Activated T-cell treated with anti-CD3 and anti-CD28 coated beads, Interleukin-2, amount 50 U/mL, for 48 hours (primary cell): ENCODE measurements at places on chromosomes 1 and 21.

GRCh38 chr21:31130821-31131220 is 92.5 kb upstream of the KRTAP19-8 start:
- no peak for DNase-seq

- DNase-seq, result no peak
These were observed 15.3 kb downstream of the GORAB start for GRCh38 chr1:170547255-170547654.

DNA sequence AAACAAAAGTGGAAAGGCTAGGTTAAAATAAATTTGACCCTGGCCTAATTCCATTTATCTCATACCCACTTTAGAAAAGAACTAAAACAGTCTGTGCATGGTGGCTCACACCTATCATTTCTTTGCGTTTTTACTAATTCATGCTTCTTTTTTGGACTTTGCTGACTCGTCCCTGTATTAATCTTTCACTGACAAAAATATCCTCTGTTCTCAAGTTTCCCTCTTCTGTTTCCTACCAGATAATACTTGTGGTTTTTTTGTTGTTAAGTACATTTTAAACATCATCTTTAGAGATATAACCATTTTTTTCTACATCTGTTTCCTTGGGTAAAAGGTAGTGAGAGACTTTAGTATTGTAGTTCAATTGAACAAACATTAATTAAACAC is 11.5 kb downstream of the CNST start:
- no peak for DNase-seq

DNA sequence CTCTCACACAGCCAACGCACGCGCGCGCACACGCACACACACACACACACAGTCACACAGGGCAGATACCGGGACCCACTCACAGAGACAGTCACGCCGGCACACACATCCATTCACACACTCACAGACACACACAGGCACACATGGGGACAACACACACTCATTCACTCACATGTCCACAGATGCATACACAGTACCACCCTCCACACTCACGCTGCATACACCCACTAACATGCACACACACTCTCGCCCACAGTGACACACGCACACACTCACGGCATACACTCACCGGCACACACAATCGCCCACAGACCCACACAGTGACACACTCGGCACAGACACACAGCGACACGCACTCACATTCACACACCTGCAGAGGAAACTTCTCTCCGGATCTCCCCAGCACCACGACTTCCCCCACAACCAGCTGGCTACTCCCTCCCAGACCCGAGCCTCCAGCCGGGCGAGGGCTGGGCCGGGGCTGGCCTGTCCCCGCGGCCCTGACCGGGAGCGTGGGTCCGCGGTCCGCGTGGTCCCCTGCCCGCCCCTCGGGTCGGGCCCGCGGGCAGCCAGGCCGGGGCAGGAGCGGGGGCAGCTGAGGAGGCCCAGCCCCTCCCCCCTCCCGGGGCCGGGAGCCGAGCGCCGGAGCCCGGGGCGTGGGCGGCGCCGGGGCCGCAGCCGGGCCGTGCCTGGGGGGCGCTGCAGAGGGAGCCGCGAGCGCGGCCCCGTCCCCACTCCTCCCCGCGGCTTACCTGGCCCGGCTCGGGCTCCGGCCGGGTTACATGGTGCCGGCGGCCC is 552 bp downstream of the DLGAP3 start:
- DNase-seq, result no peak

GRCh38 chr1:110928191-110928590 is 35.5 kb downstream of the LRIF1 start:
- DNase-seq, result no peak

GRCh38 chr1:98668733-98669132 is 7.2 kb downstream of the SNX7 start:
- DNase-seq, result no peak

GRCh38 chr1:86487131-86487810 is 18.5 kb downstream of the CLCA1 start:
- no peak for DNase-seq

- no peak for DNase-seq
These were observed 160.2 kb downstream of the ADSS2 start for GRCh38 chr1:244291236-244292201.

DNA sequence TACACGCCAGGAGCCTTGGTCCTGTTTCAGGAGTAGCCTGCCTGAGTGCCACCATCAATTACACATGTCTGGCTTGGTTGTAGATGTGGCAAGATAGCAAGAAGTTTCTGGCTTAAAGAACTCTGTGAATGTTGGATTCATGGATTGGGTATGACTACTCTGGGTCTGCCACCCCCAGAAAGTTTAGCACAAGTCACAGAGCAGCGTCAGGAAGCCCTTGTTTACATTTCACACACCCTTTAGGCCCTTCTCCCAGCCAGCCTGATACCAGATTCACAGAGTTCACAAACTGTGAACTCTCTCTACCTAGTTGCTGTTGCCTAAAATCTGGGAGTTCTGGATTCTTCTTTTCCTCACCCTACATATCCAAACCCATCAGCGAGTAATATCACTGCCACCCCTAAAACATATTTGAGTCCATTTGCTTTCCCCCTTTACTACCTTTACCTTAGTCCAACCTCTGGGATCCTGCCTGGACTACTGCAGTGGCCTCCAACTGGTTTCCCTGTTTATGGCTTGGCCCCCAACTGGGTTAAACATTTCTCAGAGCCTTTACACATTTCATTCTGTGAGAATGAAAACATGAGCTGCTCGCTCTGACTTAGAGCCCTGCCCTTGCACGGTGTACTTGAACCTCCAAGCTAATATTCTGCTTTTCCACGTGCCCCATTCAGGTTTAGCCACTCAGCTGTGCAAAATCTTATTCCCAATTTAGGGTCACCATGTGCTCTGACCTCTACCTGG is 4.1 kb upstream of the CCDC24 start:
- no peak for DNase-seq

GRCh38 chr1:60227601-60228000 is 154.0 kb upstream of the C1orf87 start:
- DNase-seq, result no peak

DNA sequence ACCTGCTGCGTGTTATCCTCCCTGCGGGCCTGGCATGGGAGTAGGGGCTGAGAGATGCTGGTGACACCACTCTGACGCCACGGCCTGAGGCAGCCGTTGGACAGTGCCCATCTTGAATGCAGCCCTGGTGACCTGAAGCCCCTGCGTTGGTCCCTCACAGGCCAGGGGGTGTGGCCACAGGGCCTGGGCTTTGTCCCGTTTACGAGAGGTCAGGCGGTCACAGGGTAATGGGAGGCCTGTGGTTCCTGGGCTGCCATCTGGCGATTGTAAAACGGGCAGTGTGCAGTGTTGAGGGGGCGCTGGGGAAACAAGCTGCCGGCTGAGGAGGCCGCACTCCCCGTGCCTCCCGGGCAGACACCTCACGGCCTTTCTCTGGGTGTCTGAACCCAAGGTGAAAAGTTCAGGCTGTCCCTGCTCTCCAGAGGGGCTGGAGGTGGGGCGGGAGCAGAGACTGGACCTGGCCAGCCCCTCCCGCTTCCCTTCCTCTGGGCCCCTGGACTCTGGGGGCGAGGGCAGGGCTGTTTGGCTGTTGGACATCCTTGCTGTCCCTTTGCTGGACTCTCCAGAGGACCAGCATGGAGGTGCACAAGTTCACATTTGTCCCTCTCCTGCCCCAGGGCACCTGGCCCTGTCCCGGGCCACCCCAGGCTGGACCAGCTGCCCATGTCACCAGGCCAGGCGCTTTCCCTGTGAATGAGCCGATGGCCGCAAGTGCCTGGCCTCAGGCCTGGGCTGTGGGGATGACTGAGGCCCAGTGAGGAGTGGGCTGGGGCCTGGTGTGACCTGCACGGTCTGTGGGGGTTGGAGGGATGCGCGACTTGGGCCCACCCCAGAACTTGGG is 42.4 kb downstream of the SKI start:
- DNase-seq, result no peak

GRCh38 chr1:176903474-176903873 is 261.0 kb downstream of the ASTN1 start:
- DNase-seq, result no peak

GRCh38 chr21:33372582-33372981 is 30.6 kb upstream of the IFNGR2 start:
- no peak for DNase-seq

GRCh38 chr1:221430152-221430960 is 311.5 kb downstream of the DUSP10 start:
- DNase-seq, result no peak

- DNase-seq, result no peak
These were observed 19.2 kb downstream of the PAX7 start for GRCh38 chr1:18649693-18650370.

DNA sequence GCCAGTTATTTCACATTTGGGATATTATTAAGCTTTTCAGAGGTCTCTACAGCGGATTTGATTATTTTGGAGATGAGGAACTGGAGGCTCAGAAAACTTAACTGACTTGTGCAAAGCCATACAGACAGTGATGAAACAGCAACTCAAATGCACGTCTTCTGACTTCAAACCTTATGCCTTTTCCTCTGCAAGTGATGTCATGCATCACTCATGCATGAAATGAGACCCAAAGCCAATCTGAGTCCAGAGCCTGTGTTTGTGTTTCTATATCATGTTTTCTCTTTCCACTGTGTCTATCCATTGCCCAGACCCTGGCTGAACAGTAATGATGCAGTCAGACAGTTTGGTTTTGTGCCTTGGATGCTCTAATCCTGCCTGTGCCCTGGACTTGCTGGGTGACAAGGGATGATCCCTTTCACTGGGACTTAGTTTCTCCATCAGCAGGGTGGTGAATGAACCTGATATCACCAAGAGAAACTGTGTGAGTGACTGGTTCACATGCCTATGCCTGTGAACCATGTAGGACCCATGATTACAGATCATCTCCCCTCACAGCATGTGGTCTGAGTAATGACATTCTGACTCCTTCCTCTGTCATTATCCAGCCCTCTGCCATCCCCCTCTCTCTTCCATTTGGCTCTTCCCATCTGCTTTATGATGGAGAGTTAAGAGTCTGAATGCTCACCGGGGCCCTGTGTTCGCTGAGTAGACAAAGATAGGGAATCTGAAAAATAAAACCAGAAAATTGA is 33.4 kb downstream of the SLAMF6 start:
- DNase-seq, result no peak

- DNase-seq, result no peak
These were observed 26.7 kb upstream of the NBL1 start for GRCh38 chr1:19617376-19617775.

- DNase-seq, result no peak
These were observed 30.6 kb downstream of the MORN1 start for GRCh38 chr1:2360588-2361364.

- DNase-seq, result no peak
These were observed 138.6 kb downstream of the NRIP1 start for GRCh38 chr21:14926186-14926585.

GRCh38 chr1:64765826-64766225 is 21.0 kb downstream of the RAVER2 start:
- DNase-seq, result no peak

DNA sequence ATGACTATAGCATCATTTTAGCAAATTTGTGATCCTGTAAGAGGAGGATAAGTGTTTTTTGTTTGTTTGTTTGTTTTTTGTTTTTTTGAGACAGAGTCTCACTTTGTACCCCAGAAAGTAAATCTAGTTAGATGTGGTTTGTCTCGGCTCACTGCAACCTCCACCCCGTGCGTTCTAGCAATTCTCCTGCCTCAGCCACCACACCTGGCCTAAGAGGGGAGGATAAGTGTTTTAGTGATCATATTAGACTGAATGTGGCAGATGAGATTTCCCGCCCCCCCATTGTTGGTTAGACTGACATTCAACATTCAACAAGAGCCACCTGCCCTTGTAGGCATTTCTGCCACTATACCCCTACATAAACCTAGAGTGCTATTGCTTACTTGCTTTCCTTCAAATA is 98.5 kb downstream of the OSBPL9 start:
- DNase-seq, result no peak

DNA sequence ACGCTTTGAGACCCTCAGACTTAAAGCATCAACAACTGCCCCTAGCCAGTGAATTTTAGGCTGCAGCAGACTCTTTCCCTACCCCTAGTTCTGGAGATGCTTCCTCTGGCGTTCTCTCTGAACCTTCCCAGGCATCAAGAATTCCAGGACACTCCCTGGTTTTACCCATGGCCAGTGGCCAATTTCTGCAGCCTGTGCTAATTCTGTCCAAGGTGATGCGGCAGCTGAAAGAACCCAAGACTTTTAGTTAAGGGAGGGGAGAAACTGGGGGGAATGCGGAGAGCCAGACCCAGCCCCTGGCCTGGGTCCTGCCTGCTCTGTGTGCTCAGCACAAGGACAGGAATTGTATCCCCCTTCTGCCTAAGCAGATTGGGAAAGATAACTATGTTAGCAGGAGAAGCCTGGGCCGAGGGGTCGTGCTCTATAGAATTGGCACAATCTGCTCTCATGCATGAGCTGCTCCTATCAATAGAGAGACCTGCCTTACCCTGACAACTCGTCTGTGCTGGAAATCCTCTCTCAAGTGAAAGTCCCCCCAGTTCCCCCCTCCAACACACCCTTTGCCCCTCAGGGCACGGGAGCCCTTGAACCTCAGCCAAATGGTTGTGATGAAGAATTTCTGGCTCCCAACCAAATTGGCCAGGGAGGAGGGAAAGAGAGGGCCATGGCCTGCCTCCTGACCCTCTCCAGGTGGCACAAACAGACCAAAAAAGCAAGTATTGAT is 5.4 kb upstream of the GJA8 start:
- DNase-seq, result no peak

DNA sequence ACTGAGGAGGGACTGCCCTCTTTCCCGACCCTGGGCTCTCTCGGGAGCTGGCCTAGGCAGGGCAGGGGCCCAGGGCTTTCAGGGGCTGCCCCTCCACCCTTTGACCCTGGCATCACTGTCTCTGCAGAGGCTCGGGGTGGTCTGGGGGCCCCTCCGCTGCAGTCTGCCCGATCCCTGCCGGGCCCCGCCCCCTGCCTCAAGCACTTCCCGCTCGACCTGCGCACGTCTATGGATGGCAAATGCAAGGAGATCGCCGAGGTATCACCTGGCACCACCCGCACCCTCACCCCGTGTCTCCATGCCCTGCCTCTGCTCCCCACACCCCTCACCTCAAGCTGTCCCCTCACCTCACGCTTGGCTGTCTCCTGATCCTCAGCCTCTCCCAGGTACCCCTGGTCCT is 5.5 kb downstream of the AMPD2 start:
- no peak for DNase-seq

DNA sequence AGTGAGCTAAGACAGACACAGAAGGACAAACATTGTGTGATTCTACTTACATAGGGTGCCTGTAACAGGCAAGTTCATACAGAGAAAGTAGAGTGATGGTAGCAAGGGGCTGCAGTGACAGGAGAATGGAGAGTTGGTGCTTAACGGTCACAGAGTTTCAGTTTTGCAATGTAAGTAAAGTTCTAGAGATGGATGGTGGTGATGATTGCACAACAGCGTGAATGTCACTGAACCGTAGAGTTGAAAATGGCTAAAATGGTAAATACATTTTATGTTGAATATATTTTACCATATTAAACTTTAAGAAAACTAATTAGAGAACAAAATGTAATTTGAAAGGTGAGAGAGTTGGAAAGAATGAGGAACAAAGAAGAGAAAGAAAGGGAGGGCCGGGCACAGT is 8.7 kb downstream of the CFAP107 start:
- no peak for DNase-seq

- peak; percentile 14 for DNase-seq
These were observed 5.2 kb downstream of the RCSD1 start for GRCh38 chr1:167635156-167635648.

GRCh38 chr1:156458181-156458503 is 42.4 kb downstream of the MEF2D start:
- DNase-seq, result no peak

GRCh38 chr1:86460998-86461397 is 7.7 kb upstream of the CLCA1 start:
- DNase-seq, result no peak
